ENCODE measurements at places on chromosomes 16 and 17.
A peak's percentile ranks its signal among the peaks of the same experiment; 100 is the strongest.

GRCh38 chr16:63652091-63652490, 1469.8 kb downstream of the CDH11 start:
- DNase-seq, result no peak

GRCh38 chr17:9860851-9861250, 35.1 kb downstream of the GLP2R start:
- no peak for DNase-seq

GRCh38 chr17:77899498-77899897, 59.0 kb upstream of the TNRC6C start:
- no peak for DNase-seq

GRCh38 chr16:85235991-85236817, 123.9 kb upstream of the CIBAR2 start:
- no peak for DNase-seq

GRCh38 chr16:1097800-1098199, 1.8 kb upstream of the C1QTNF8 start:
- no peak for DNase-seq

- DNase-seq, result no peak
Observed at GRCh38 chr17:59676716-59677115, 30.5 kb downstream of the PTRH2 start.

GRCh38 chr16:14289692-14290340, 218.7 kb downstream of the MRTFB start:
- peak; percentile 35 for DNase-seq
